ENCODE measurements at places on chromosomes 7 and 10.

DNA sequence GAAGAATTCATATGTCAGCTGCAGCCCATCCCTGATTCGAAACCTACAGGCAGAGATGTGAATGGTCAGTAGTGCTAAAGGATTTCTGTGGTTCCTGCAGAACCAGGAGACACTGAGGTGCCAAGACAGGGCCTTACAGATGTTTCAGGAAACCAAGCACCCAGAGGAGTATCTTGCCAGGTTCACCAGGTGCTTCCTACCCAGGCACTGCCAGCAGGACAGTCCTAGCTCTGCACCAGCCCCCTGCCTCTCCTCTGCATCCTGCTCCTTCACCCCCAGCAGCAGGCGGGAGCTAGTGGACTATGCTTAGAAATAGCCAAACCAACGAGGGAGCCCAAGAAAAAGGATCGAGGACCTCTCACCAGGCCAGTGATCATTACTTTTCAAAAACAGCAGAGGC, 4.2 kb upstream of the IKZF1 start:
- DNase-seq, result no peak

DNA sequence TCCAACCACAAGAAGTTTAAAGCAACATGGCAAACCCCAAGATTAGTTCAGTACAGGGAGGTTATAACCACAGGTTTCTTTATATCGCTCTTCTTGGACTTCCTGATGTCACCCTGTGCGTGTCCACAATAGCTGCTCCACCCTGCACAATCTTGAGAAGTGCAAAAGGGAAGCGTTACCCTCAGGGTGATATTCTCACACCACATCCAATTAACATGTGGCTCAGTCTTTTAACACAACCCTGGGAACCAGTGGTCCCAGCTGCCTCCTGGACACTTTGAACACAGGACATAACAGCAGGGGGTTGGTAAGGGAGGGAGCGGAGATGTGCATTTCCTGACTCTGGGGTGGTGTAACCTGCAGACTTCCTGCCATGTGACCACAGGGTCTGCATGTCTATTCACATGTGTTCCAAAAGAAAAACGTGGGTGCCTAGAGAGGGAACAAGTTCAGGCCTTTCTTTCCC, 64.6 kb downstream of the GSAP start:
- DNase-seq, result no peak

DNA sequence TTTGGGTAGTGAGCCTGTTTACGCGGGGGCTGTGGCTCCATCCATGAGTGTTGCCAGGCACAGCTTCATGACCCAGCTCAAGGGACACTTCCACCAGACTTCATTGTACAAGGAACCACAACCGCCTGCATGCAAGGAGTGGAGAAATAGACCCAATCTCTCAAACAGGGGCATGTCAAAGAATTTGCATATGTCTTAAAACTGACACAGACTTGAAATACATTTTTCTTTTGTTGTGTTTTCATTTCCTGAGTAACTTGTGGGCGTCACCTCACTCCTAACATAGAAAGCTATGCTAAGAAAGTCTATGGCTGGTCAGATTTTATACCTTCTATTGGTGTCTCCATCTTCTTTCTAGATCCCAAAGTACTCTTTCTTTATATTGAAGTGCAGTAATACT, 266.2 kb upstream of the RNF32 start:
- no peak for DNase-seq

GRCh38 chr10:89389254-89389653, 3.2 kb upstream of the IFIT1 start:
- DNase-seq, result no peak

GRCh38 chr7:101363196-101363733, 590 bp downstream of the COL26A1 start:
- DNase-seq, result no peak

DNA sequence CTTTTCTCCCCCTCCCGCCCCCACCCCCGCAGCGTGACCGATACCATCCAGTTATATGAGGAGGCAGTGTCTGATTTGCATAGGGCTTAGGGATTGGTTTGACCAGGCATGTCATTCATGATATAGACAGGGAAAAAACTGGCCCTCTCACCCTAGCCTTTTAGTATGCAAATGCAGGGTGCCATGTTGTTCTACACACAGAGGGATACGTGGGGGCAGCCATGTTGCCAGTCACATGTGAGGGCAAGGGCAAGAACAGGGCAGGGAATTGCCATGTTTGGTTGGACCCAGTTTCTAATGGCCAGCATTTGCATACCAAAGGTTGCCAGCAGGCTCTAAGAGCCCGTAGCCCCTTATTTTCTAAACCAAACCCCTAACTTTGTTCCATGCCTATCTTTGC, 552.1 kb downstream of the SORCS1 start:
- no peak for DNase-seq

DNA sequence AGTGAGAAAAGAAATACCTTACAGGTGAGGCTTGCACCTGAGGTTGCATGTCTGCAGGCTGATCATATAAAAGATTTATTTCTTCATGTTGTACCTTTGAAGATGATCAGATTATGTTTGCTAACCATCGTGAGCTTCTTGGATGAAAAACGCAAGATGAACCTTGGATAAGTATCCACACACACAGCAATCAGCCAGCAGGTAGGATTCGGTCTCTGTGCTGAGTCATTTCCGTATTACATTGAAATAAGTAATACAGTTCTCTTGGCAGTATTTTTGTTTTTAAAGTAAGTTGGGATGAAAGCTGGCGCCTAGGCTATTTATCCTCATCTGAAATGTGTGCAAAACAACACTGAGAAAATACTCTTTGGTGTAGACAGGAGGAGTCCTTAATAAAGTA, 109.0 kb upstream of the PRKCQ start:
- no peak for DNase-seq

GRCh38 chr10:112953174-112954159, 3.4 kb downstream of the TCF7L2 start:
- no peak for DNase-seq

- DNase-seq, result no peak
Measured at GRCh38 chr10:75695994-75696393, 264.6 kb downstream of the LRMDA start.
